ENCODE measurements at places on chromosomes 4 and X.

- DNase-seq: no peak
These were observed 25.4 kb downstream of the TMEM47 start for GRCh38 chrX:34631479-34632220.

DNA sequence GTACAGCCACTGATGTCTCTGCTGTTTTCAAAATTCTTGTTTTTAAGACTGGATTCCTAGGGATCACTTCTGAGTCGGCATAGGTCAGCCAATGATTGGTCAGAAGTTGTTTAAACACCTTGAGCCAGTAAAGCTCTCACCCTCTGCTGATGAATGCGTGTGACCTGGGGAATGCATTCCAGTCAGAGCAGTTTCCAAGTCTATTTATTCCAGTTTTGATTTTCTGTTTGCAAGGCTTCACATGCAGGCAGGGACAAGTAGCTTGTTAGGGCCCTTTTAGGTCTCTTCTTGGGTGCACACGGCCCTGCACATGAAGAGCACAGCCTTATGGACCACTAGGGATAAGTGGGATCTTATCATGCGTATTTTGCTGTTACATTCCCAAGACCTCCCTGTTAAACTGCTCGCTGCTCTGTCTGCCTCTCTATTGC, 47.0 kb downstream of the KLHL15 start:
- no peak for DNase-seq

DNA sequence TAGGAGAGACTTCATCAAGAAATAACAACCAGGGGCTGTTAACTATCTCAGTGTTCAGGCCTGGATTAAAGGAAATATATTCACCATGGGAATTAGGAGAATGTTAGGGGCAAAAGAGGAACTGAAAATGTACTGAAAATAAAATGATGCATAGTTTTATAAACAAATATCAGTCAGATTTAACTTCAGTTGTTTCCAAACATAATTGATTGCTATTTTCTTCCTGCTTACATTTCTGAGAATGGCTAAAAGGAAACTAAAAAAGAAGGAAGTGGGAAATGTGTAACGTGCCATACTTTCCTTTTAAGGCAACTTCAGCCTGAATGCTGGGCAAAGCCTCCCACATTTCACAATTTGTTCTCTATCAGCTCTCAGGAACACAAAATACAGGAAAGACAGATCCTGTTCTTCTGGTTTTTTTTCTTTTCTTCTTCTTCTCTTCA, 178.1 kb downstream of the MAML3 start:
- no peak for DNase-seq

DNA sequence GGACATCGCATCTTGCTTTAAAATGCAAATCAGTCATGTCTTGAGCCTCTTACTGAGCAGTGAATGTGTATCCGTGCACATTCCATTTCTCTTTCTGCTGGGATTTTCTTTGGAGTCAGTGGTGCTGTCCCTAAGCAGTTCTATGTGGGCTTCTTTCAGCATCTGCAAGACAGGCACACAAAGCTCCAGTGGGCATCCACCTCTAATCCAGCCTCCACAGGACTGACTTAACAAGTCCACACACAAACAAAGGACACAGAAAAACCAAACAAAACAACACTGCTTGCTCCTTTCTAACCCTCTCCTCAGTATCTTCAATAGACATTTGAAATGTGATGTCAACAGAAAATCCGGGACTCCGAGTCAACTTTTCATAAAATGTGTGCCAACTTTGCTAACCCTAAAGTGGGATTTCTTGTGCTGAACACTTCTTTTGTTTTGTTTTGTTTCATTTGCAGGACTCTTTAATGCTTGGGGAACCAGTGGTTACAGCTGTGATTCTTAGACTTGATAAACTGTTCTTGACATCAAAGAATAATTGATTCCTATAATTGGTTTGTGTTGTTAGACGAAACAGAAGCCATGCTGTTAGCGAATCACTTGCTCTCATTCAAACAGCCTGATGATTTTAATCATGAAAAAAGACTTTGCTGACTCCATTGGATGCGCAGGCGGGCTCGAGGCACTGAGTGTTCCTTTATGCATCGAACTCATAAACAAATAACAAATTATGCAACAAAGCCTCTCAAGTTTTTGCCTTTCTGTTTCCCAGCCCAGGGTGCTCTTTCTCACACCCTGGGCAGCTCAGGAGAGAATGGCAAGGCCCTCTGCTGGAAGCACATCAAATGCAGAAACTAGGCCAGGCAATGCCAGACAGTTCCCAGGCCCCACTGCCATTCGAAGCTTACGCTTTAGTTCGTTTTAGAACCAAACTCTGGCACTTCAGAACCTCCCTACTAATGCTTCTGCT, 20.1 kb downstream of the ETNPPL start:
- no peak for DNase-seq

DNA sequence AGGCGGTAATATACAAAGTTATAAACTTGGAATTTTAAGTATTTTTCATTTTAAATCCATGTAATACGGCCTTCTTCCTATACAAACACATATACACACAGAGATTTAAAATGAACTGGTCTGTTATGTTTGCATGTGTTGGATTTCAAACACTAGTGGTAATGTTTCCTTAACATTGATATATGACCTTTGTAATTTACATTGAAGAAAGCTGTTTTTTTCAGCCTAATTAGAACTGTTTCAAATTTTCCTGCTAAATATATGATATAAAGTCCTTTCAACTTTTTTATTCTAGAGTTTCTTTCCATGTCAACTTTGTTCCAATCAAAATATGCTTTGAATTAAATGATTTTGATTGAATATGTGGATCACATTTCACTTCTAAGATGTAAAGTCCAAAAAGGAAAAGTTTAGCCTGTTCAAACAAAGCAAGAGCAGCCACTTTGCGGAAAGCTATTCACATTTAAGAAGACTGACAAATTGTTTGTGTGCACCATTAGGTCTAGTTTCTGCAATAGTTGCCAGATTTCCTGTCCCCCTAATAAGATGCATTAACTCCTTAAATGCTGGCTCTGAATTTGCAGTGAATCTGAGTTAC, 226.0 kb upstream of the MAB21L2 start:
- no peak for DNase-seq

DNA sequence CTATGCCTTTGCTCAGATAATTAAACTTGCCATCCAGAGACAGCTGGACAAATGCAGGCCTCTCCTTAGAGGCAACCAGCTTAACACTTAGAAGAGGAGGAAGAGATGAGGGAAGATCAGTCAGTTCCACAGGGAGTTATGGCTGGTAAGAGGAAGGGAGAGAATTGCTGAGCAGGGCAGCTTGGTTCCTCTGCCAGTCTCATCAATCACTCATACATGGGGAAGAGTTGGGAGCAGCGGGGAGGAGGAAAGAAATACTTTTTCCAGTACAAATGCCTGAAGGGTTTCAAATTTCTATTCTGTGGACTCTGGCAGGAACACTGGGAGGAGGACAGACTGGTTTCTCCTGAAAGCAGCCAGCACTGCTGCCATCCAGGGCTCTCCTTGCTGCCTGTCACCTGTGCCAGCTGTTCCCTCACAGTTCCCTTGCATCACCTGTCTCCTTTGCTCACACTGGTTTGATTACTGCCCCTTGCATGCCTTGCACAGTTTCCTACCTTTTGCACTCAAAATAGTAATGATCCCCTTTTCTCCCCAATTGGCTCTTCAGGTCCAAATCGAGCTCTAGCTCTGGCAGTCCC, 59.5 kb downstream of the PGRMC2 start:
- DNase-seq: no peak

- no peak for DNase-seq
These were observed 331.9 kb downstream of the DCTD start for GRCh38 chr4:182585321-182585720.

GRCh38 chr4:183205193-183205592, 106.1 kb downstream of the WWC2 start:
- DNase-seq: no peak

DNA sequence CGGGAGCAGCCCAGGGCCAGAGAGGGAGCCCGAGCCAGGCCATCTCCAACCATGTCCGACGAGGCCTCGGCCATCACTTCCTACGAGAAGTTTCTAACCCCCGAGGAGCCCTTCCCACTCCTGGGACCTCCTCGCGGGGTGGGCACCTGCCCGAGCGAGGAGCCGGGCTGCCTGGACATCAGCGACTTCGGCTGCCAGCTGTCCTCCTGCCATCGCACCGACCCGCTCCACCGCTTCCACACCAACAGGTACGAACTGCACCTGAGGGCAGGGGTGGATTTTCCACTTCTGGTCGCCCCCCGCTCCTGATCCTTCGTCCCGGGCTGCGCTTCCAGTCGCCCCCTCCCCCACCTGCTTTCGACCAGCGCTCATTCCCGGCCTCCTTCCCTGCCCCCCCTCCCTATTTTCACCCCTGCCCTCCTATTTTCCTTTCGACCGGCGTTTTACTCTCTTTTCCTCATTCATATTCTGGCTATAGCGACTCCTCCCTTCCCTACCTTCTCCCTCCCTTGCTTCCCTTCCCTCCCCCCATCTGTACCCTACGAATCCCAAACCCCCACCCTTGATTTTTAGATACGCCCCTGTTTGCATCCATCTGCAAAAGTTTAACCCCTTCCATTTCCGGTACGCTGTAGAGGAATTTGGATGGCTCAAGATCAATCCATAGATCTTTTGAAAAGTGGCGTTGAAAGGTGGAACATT, 633 bp downstream of the FAM199X start:
- DNase-seq: no peak

DNA sequence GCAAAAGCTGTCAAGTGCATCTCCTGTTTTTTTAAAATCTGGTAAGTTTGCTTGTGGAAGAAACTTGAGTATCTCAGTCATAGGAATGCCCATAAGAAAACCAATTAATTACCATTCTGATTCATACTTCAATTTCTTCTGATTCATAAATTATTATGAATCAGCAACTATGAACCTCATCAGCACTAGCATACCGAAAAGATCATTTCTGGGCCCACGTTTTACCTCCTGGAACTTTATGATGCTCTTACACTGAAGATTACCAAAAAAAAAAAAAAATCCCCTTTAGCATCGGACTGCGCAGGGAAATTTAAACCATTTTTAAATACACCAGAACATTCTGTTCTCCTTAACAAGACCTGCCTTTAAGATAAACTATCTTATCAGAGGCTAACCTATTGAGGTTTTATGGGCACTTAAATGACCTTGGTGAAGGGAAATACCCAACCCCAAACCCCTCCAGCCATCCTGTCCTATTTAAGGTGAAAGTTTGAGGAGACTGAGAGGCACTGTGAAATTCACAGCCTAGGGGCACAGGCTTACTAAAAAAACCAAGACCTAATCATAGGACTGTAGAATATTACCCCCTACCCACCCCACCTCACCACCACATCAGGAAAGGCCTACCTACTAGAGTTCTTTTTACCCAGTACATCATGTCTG, 38.2 kb upstream of the ABCG2 start:
- no peak for DNase-seq

DNA sequence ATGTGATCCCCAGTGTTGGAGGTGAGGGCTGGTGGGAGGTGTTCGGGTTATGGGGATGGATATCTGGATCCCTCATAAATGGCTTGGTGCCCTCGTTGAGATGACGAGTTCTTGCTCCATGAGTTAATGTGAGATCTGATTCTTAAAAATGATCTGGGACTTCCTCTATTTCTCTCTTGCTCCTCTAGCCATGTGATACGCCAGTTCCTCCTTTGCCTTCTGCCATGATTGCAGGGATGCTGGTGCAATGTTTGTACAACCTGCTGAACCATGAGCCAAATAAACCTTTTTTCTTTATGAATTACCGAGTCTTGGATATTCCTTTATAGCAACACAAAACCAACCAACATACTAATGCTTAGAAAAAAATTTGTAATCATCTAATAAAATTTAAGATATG, 56.6 kb downstream of the STAP1 start:
- DNase-seq: no peak

- no peak for DNase-seq
These were observed 2325.2 kb downstream of the PCDH7 start for GRCh38 chr4:33045334-33045733.

GRCh38 chr4:14254926-14255325, 627.4 kb upstream of the BOD1L1 start:
- no peak for DNase-seq

DNA sequence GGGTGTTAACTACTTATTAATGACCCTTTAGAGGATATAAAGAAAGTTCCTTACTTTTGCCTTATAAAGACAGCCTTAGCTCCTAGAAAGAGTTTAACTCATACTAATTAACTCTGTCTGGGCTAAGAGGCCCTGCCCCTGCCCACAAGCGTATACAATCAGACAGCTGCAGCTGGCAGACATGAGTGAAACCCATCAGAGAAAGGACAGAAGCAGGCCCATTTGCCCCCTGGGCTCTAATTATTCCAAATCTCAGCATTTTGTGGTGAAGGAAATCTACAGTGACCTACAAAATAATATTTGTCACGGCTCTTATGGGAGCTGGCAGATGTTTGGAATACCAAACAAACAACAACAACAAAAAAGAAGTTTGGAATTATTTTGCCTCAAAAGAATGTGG, 71.8 kb downstream of the CHRDL1 start:
- DNase-seq: no peak

GRCh38 chr4:180668732-180669131, 1574.5 kb upstream of the TENM3 start:
- DNase-seq: no peak

GRCh38 chr4:101141855-101142254, 205.5 kb downstream of the PPP3CA start:
- DNase-seq: no peak

DNA sequence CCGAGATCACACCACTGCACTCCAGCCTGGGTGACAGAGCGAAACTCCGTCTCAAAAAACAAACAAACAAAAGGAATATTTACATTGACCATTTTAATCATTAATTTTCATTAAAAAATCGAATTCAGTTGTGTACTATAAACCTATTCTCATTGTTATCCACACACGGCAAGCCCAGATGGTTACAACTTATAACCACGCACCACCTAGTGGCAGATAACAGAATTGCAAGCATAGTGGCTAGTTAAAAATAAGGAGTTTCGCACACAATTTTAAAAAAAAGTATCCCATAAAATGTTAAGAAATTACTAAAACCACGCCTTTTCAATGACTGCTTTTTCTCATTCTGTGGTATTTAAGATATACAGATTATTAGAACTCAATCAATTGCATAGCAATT, 25.4 kb downstream of the MBNL3 start:
- DNase-seq: no peak

- DNase-seq: no peak
These were observed 27.2 kb upstream of the JAKMIP1 start for GRCh38 chr4:6227412-6228157.

GRCh38 chrX:56498756-56499155, 64.7 kb upstream of the UBQLN2 start:
- no peak for DNase-seq

DNA sequence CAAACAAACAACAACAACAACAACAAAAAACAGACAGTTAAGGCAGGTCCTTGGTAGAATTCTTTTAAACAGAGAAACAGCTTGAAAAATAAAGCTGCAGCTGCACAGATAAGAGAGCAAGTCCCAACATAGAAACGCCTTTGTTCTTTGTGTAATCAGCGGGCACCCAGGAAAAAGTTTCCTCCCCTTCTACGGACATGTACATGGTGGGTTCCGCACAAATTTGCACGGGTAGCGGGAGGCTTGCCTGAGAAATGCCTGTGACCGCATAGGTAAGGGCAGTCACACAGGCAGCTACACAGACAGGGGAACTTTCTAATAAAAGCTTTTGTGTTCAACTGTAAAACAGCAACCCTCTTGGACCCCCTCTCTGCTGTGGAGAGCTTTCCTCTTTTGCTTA, 25.7 kb upstream of the CT47A1 start:
- DNase-seq: no peak

- no peak for DNase-seq
These were observed 2.1 kb upstream of the ZMYM3 start for GRCh38 chrX:71256051-71256450.
